ENCODE measurements at places on chromosomes 7 and 10. TPM values are rescaled to one million over a fixed set of nuclear protein-coding genes. Genes with fewer than 3 reads are reported as not detected.

Gene GNGT1
- total RNA-seq: not detected

Gene CCDC136
- 25.3 TPM for total RNA-seq

Gene PAPOLB
- total RNA-seq: 0.14 TPM

Gene RBP4
- total RNA-seq: 59.9 TPM

Gene ZNF316
- total RNA-seq: 37.3 TPM

Gene WDFY4
- total RNA-seq: 8.7 TPM

Gene SLC29A4
- 6.0 TPM for total RNA-seq

Gene NMT2
- 23.3 TPM for total RNA-seq

Gene ANKRD1
- 0.09 TPM for total RNA-seq

Gene CFAP69
- 11.6 TPM for total RNA-seq

Gene AKR1C4
- total RNA-seq: 9.1 TPM

Gene GGCT
- total RNA-seq: 69.5 TPM

Gene GPR141
- total RNA-seq: 1.9 TPM

Gene MMP21
- total RNA-seq: 0.17 TPM

Gene INHBA
- 17.9 TPM for total RNA-seq

Gene LRRC17
- total RNA-seq: 10.6 TPM

Gene ADK
- total RNA-seq: 13.0 TPM
